ENCODE measurements at places on chromosomes 4 and X.

DNA sequence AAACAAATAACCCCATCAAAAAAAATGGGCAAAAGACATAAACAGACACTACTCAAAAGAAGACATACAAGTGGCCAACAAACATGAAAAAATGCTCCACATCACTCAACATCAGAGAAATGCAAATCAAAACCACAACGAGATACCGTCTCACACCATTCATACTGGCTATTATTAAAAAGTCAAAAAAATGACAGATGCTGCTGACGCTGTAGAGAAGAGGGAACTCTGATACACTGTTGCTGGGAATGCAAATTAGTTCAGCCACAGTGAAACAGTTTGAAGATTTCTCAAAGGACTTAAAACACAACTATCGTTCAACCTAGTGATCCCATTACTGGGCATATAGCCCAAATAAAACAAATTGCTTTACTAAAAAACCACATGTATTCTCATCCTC lies 671.2 kb upstream of the FTHL17 start:
- DNase-seq = no peak

DNA sequence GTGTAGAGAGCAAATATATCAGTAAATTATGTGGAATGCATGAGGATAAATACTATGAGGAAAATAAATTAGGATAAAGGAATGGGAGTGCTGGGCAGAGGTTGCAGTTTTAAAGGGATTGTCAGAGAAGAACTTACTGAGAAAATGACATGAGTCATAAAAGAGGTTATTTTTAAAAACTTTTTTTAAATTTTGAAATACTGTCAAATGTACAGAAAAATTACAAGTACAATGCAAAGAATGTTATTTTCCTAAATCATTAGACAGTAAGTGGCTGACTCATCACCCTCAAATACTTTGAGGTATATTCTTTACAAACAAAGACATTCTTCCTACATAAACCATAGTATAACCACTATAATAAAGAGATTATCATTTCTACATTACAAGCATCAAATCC lies 29.8 kb upstream of the H2AZ1 start:
- no peak for DNase-seq

DNA sequence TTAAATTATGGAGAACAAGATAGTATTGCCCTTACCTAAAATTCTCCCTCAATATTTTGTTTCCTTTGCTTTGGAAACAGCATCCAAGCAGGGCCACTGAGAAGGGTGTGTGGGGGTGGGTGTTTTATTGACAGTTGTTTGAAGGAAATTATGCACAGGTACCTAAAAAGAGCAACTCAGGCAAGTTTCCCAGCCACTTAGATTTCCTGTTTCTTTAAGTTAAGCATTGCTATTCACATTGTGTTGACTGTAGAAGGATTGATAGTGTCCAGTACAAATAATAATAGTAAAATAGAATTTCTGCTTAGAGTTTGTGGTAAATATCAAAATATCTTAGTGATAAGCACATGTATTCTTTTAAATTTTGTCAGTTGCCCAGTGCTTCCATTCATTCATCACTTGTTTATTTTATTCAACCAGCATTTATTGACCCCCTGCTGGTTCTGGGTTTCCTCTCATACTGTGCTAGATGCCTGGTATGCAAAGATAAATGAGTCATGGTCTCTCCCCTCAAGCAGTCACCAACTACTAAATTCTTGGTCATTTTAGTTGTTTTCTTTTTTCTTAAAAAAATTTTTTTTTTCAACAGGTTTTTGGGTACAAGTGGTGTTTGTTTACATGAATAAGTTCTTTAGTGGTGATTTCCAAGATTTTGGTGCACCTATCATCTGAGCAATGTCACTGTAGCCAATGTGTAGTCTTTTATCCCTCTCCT lies 50.0 kb downstream of the GALNT7 start:
- DNase-seq = no peak

GRCh38 chr4:42627885-42628646 lies 28.8 kb downstream of the ATP8A1 start:
- DNase-seq = peak; percentile 66

GRCh38 chr4:2281575-2282343 lies 19.9 kb upstream of the MXD4 start:
- peak; percentile 78 for DNase-seq

DNA sequence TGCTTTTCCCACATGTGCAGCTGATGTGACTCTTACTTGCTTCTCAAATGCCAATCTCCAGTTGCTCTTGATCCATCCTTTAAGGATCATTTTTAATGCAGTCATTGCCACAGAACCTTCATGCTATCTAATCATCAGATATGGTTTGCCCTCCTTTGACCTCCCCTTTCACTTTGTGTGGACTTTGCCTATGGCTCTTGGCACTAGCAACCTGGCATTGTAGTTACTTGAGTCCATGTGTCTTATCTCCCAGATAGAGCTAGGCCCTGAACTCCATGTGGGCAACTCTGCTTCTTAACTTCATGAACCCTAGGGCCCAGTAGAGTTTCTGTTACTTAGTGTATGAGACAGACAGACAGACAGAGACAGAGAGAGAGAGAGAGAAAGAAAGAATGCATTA lies 41.6 kb downstream of the MTM1 start:
- DNase-seq = no peak

DNA sequence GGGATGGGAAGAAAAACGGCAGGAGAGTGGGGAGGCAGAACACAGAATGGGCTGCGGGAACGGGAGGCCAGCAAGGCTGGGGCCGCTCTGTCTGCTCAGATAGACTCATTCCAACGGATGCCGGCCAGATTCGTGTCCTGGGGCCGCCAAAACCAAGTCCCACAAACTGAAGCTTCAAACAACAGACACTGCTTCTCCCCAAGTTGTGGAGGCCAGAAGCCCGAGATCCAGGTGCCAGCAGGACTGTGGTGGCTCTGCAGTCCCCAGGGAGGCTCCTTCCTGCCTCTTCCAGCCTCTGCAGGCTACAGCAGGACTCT lies 100.6 kb downstream of the ADRA2C start:
- no peak for DNase-seq

- peak; percentile 12 for DNase-seq
These were observed 27.6 kb downstream of the HCCS start for GRCh38 chrX:11138498-11139390.

DNA sequence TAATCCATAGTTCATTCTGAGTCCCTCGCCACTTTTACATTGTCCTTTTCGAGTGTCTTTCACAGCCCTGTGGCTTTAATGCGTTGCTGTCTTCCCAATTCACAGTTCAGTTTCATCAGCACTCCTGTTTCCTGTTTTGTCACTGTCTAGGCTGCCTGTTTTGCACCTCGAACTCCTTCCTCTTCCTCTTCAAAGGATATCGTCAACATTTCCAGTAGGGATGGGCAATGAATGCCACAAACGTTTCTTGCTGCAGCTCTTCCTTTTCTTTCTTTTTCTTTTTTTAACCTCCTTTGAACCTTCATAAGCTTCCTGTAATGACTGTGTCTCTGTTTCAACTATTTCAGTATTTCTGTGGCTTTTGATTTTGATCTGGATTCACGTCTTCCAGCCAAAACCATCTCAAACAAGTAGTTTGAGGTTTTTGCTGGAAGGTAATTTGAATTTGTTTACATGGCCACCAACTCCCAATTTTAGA lies 105.4 kb downstream of the ANXA3 start:
- no peak for DNase-seq

DNA sequence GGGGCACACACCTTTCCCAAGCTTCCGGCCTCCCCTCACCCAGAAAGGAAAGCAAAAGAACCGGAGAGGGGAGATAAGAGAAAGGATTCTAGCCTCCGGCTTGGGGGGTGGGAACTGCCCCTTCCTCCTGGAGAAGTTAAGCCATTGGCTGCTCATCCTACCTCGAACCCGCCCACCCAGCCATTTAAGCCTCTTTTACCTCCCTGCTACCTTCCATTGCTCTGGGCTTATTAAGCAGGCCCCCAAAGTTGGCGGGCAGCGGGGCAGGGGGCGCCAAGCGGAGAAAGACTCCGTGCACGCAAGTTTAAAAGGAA lies 2.3 kb downstream of the MAML3 start:
- peak; percentile 87 for DNase-seq

DNA sequence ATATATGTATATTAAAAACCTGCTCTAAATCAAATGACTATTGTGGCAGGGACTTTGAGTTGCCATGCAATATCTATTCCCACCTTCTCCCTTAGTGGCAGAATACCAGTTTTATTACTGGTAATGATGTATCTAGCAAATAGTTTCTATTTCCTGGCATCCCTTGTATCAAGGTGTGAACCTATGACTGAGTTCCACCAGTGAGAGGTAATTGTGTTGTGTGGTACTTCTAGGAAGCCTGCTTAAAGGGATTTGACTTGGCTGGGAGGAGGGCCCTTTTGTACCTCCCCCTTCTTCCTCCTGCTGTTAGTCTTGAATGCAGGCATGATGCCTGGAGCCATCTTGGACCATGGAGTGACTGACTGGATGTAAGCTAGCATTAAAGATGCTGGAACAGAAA lies 65.4 kb upstream of the DYNLT3 start:
- no peak for DNase-seq

GRCh38 chrX:119040432-119040831 lies 32.4 kb upstream of the CT47C1 start:
- DNase-seq = no peak

DNA sequence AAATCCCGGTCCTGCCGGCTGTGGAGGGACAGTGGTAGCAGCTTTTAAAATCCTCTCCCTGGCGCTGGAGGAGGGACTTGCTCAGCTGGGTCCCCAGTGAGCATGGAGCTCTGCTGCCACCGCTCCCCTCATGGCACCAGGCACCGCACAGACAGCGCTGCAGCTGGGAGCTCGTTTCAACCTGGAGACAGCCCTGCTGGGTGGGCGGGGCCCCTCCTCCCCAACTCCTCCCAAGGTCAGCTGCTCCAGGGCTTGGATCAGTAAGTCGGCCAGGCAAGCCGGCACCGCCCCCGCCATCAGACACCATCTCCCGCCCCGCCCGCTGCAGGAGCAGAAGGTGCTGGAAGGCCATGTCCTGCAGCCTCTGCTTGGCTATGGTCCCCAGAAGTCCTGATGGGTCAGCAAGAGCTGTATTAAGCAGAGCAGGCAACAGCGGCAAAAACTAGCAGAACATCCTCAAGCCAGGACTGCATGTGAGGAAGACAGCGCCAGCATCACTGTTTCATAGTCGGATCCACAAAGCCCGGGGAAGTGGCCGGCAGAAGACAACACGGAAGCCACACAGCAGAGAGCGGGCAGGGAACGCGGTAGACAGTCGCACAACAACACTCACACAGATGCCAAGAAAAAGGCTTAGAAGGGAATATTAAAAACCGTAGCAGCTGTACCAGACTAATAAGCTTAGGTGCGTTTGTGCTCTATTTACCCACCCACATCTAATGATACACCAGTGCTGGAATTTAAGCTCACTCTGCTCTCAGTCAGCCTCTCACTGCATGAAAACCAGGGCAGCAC lies 16.2 kb downstream of the ZFYVE28 start:
- DNase-seq = peak; percentile 81

DNA sequence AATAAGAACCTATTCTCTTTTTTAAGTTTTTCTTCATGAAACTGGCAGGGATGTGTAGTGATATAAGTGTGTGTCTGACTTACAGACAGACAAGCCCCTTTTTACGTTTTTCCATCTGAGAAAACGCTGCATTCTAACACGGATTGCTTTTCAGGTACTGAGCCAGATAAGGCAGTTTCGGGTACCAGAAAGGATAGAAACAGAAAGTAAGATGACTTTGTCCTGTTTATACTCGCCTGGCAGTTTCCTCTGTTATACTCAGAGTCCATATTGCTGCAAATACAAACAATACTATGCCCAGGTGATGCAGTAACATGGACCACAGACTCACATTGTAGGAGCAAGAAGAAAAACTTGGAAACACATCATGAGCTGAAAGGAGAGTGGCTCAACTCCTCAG lies 2320.6 kb upstream of the AGA start:
- no peak for DNase-seq

DNA sequence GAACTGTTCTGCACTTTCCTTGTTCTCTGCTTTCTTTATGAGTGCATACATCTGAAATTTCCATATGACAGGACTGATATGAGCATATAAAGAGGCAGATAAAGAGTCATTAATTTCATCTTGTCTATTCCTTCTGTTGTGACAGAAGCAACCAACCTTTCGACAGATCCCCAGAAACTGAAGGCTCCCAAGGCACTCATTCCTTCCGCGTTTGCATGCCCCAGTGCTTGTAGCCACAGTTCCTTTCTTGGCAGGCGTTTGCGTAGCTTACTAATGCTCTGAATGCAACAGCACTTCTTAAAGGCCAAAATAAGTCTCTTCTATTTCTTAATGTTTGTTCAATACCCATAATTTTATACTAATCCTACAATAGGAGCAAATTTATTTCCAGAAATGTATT lies 94.0 kb upstream of the TBL1X start:
- DNase-seq = no peak

GRCh38 chr4:8319731-8320385 lies 50.3 kb downstream of the HTRA3 start:
- peak; percentile 21 for DNase-seq

- no peak for DNase-seq
These were observed 105.0 kb downstream of the HMX1 start for GRCh38 chr4:8766610-8767009.

DNA sequence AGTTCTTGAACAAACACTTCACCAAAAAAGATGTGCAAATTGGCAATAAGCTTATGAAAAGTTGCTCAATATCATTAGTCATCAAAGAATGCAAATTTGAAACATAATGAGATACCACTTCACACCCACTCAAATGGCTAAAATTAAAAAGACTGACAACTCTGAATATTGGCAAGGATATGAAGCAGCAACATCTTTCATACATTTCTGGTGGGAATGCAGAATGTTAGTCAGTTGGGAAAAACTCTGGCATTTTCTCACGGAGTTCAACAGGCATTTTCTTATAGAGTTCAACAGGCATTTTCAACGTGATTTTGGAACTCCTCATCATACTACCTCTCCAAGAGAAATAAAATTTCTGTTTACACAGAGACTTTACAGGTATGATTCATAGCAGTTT lies 297.4 kb upstream of the MAGEC2 start:
- no peak for DNase-seq

GRCh38 chr4:74293558-74293957 lies 14.7 kb upstream of the EPGN start:
- DNase-seq = no peak

DNA sequence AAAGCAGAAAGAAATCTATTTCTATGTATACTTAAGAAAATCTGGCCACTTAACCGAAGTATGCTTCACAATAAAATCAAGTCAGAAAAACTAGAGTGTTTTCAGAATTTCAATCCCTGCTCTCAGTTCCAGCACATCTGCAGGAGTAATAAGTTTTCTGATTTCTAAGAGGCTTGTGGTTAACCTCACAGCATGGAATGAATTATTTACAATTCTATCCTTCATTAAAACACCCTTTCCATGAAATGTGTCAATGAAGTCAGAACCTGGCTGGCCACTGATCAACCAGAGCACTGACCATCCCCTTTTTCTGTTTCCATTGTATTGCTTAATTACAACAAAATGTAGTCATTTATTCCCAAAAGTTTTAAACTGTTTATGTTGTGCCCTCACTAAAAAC lies 781.4 kb upstream of the INTU start:
- no peak for DNase-seq
